Activated naive CD4-positive, alpha-beta T cell treated with anti-CD3 and anti-CD28 coated beads, Interleukin-2, amount 50 U/mL, for 16 hours (primary cell): ENCODE measurements at places on chromosomes 1 and 21.
A peak's percentile ranks its signal among the peaks of the same experiment; 100 is the strongest.

DNA sequence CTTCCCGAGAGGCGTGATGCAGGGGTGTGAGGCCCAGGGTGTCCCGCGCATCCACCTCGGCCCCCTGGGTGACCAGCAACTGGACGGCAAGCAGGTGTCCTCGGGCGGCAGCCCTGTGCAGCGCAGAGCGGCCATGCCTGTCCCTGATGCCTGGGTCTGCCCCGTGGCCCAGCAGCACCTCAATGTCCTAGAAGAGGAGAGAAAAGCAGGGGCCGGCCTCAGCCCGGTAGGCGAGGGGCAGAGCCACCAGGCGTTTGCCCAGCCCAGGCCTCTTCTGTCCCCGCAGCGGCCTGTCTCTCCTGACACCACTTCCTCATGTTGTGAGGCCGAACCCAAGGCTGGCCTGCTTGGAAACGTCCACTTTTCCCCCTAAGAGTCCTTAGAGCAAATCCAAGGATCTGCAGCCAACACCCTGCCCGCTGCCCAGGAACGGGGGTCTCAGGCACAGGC lies 1.7 kb downstream of the ANKRD65 start:
- no peak for DNase-seq

GRCh38 chr1:37721565-37721964 lies 29.2 kb downstream of the CDCA8 start:
- no peak for DNase-seq

DNA sequence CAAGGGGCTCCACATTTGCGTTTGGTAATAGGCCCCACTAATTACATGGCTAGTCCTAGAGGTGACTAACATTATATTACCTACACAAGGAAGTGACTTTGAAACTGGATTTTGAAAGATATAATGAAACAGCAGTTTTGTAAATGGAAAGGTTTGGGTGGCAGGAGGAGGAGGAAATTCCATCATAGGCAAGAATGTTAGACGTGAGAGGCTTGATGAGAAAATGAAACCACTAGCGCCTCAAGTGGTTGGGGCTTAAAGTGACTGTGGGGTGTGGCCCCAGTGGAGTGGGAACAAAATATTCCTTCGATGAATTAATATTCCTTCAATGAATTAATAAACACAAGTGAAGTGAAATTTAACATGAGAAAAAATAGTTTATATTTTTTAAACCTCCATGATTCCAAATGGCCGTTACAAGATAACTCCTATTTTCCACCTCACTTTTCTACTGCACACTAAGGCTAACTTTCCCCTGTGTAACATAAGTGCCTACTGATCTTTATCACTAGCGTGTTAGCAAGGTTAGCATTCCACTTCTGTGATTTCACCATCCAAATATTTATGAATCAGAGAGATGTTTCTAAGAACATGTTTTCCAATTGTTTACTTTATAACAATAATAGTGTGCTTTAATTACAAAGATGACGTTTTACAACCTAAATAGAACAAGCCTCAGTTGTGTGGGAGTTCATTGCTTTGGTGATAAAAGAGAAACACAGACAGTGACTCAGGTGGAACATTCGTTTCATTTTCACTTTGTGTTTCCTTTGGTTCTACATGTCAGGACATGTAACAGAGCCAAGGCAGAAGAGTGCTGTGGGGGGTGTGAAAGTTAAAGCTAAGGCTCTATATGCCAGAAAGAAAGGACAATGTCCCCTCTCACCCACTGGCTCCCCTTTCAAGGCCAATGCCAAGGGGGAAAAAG lies 12.5 kb upstream of the ATF3 start:
- DNase-seq: peak; percentile 52

DNA sequence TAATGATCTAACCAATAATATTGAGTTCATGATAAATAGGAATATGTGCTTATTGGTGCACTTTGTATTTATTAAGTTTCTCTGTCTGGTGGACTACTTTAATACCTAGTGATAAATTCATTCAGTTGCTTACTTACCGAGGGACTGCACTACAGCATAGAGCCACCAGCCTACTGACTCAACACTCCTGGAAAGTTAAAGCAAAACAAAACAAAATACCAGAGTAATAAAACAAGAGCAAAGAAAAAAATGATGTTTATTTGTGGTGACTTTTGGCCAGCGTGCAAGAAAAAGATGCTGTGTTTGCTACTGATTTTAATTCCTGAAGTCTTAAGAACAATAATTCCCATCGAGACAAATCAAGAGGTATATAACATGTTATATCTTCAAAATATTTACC lies 586.3 kb downstream of the PLA2G4A start:
- no peak for DNase-seq

GRCh38 chr1:157948312-157949073 lies 45.0 kb upstream of the KIRREL1 start:
- DNase-seq: no peak

DNA sequence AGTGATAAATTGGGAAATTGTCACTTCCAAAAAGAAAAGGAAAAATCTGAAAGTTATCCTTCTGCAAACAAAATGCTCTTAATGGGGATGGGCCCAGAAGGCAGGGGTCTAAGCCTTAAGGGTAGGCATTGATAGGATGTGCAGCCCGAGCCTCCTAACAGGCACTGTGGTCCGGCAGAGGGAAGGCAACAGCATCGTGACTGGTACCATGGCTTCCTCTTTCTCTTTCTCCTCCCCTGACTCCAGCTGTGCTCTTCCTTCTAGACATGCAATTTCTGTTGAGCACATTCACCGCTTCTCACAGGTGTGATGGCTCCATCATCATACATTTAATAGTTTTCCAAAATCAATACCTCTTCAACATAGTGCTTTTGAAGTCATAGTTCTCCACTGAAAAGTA lies 91.5 kb downstream of the SELENOF start:
- DNase-seq: no peak

- no peak for DNase-seq
These were observed 46.5 kb downstream of the TMEM200B start for GRCh38 chr1:29077155-29077554.

DNA sequence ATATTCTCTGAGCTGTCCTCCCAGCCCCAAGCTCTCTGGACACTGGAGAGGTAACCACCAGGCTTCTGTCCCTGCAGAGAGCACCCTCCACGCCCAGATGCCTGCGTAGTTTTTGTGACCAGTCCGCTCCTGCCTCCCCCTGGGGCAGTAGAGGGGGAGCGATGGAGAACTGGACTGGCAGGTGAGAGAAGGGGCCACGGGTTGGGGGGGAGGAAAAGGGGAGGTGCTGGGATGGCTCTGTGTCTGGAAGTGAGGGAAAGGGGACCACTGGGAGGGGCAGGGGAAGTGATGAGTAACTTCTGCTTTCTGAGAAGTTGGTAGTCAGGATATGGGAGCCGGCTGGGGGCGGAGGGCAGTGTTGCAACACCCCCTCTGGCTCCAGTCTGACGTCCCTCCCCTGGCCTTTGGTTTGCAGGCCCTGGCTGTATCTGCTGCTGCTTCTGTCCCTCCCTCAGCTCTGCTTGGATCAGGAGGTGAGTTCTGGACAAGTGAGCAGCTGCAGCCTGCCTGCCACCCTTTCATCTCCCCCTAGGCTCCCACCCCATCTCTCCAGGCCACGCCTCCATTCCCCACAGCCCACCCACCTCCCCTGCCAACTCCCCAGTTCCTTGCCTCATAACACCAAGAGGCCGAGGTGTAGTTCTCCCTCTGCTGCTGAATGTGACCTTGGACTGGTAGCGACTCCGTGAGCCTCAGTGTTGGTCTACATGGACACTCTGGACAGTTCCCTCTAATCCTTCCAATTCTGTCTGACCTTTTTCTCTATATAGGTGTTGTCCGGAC lies 3.1 kb downstream of the ADAMTSL4 start:
- no peak for DNase-seq

DNA sequence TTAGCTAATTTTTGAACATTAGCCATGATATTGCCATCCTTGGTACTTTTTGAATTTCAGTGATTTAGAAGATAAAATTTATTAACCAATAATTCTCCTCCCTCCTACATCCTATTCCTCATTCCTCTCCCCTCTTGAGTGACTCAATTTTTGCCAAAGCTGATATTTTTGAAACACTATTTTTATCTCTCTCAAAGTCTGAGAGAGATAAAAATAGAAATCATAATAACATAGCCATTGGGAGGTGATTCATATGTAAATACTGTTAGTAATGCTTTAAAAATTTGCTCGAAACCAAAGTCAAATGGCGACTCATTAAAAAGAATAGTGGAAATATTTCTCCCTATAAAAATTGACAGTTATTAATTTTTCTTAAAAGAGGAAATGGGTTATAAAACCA lies 97.4 kb downstream of the PATJ start:
- DNase-seq: no peak

- DNase-seq: no peak
These were observed 561.7 kb downstream of the LTN1 start for GRCh38 chr21:28431022-28431421.

DNA sequence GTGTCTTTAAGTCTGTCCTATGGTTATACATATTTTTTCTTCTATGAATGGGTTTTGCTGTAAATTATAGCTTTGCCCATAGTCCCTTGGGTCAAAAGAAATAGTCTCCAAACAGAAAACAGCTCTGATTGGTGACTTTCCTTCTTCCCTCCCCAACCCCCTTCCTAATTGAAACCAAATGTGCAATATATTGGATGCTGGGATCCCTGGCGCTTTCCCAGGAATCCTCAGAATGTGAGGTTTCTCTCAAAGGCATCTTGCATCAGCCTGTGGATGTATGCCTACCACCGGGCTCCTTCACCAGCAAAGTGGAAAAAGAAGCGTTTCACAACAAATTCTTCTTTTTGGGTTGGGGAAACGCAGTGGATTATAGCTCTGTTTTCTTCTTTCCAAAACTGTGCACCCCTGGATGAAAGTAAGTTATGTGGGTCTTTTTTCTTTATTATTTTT lies at the start of gene DDR2:
TSS of gene DDR2 (plus strand) at position 248 of the 450 bp plus-strand sequence. CDS start 86,600 bp downstream, outside the sequence.
- no peak for DNase-seq

DNA sequence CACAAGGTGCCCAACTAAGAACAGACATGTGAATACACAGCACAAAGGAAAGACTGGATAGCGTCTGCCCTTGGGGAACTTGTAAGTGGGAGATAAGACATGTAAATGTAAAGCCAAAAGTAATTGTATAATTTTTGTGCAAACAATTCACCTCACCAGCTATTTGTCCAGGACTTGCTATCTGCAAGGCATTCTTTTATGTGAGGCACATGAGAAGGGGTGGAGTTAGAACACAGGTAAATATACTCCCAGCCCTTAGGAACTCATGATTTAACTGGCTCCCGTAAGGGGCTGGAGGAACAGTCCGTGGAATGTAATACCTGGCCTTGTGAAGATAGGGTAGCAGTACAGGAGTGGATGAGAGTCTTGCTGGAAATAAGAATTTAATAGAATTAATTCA lies 61.3 kb downstream of the CDK18 start:
- DNase-seq: no peak

DNA sequence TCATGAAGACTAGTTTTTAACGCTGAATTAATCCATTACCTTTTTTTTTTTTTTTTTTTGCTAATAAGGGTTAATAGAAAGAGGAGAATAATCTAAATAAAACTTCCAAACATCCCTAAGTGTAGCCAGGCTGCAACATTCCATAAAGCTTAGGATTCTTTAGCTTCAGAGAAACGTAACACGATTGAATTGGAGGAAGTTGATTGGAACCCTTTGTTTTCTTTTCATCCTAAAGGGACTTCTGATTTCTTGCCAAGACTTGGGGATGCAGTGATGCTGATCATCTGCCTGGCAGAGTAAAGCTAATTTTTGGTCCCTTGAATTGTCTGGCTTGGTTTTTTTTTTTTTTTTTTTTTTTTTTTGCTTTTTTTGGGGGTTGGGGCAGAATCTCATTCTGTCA lies 142.9 kb downstream of the VPS13D start:
- no peak for DNase-seq

GRCh38 chr1:178659789-178660208 lies 65.2 kb upstream of the RALGPS2 start:
- no peak for DNase-seq

DNA sequence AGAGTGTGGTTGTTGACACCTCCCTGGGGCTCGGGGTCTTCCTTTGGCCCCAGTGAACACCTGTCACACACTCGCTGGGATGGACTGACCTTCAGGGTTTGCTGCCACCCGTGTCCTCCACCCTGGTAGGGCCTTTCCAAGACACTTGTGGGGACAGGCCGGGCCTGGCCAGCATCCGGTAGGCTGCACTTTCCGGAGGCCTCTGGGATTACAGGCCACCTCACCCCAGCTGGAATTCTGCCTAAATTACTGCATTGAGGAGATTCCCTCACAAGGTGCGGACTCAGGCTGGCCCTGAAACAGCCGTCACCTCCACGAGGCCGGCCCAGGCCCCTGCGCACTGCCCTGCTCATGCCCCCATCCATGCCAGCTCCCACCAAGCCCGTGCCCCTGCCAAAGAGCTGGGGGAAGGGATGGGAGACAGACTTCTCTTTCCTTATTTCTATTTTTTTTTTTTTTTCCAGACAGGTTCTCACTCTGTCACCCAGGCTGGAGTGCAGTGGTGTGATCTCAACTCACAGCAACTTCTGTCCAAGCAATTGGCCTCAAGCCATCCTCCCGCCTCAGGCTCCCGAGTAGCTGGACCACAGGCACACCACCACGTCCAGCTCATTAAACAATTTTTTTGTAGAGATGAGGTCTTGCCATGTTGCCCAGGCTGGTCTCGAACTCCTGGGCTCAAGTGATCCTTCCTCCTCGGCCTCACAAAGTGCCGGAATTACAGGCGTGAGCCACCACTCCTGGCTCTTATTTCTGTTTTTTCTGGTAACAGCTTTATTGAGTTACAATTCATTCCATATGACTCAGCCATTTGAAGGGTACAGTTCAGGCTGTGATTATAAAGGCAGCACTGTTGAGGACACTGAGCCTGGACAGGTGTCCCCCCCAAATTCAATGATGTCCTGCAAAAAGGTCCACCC lies 11.3 kb downstream of the CSTB start:
- no peak for DNase-seq

DNA sequence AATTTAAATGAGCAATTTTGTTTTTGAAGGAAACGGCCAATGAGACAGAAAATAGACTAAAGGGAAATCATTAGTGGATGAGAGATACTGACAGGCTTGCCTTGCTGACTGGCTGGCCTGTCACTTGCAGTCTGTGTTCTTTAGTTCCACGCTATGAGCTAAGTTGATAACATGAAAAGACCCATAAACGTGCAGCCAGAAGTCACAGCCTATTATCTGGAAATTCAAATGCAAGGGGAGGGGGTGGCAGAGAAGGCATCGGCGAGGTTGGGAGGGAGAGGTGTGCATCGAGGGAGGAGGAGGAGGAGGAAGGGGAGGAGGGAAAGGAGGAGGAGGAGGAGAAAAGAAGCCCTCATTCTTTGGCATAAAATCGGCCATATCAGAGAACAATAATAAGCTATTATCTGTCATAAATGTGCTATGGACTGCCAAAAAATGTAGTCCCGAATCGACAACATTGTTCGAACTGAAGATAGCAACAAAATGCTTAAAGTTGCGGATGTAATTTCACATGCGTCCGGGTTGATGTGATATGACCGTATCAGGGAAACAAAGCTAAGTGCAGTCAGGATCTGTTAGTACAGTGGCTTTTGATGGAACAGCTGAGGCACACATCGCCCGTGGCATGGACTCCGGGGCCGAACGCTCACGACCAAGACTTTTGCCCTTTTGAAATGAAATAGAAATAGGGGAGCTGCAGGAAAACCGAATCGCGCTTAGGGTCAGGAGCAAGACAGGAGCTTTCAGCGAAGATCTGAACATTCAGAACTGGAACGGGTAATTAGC lies 11.6 kb upstream of the BARHL2 start:
- no peak for DNase-seq

GRCh38 chr21:45827302-45827692 lies 154.3 kb upstream of the COL6A1 start:
- DNase-seq: no peak

GRCh38 chr21:14480411-14481031 lies 65.6 kb downstream of the SAMSN1 start:
- no peak for DNase-seq
